ENCODE measurements at places on chromosomes 12 and 14.

- peak; percentile 47 for DNase-seq
These were observed 2.1 kb downstream of the MYL6 start for GRCh38 chr12:56160193-56160763.

- DNase-seq: no peak
These were observed 1004.2 kb upstream of the SEL1L start for GRCh38 chr14:82537831-82538230.

GRCh38 chr12:132316497-132317232 is 12.7 kb downstream of the GALNT9 start:
- no peak for DNase-seq

DNA sequence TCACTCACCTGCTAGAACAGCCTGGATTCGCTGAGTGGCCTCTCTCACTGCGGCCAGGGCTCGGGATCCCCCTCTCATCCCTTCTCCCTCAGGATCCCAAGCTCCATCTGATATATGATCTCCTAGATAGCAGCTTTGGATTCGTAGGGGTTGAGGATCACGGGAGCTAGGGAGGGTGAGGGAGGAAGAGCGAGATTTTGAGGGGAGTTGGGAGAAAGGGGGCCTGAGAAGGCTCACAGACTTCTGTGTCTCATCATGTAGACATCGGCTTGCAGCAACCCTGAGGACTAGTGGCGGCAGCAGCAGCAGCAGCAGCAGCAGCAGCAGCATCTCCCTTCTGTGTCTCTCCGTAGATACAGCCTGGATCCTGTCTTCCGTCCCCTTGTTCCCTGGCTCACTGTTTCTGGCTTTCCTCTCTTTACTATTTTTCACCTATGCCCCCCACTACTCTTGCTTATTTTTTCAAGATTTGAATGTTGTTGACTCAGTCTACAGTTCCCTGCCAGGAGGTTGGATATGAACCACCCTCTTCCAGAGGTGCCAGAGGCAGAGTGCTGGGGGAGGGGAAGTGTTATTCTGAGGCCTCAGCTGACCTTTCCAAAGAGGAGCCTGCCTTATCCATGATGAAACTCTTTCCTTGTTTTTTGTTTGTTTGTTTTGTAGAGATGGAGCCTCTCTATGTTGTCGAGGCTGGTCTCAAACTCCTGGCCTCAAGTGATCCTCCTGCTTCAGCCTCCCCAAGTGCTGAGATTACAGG is at the start of gene CIROP:
Gene CIROP (minus strand): TSS at position 399 of the 757 bp plus-strand sequence. CDS start 69 bp downstream, at position 330.
- DNase-seq: no peak

GRCh38 chr12:63075376-63076060 is 75.5 kb downstream of the AVPR1A start:
- DNase-seq: no peak

All from activated gamma-delta T cell treated with anti-CD3 and anti-CD28 coated beads, Interleukin-2, amount 50 U/mL, for 16 hours (primary cell).